SK-N-SH treated with all-trans-retinoic acid at 6 μM for 48 hours (cell line): ENCODE measurements at places on chromosomes 4 and X.

GRCh38 chr4:107640197-107640596 lies 79.8 kb downstream of the PAPSS1 start:
- no peak for ATAC-seq

DNA sequence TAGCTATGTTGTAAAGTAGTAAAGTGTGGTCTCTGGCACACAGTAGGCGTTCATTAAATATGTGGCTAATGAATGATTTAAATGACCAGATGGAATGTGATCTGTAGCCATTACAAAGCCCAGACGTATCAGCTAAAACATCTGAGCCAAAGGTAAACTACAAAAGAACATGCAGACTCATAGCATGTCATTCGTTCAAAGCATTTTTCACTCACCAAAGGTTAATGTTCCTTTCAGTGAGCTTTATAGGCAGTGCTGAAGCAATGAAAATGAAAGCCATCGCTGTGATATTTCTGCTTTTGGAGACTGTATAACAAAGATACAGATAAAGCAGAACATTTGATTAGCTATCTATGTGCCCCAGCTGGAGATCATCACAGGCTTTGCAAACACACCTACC lies 50.5 kb downstream of the F9 start:
- ATAC-seq: no peak

GRCh38 chrX:153907456-153907855 lies 3.0 kb downstream of the AVPR2 start:
- no peak for ATAC-seq

DNA sequence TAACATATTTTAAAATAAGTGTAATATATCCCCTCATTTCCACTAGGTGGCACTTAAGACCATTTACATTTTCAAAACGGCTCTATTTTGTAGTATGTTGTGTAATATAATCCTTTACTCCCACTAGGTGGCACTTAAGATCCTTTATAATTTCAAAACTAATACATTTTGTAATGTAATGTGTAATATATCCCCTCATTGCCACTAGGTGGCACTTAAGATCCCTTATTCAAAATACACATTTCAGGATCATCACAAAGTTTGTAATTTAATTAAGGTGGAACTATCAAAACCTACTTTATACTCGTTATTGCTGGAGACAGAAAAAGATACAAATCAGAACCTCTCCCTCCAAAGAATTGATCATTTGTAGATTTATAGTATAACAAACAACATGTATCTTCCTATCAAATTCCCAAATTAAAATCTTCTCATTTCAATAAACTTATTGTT lies 132.5 kb downstream of the ARHGAP6 start:
- ATAC-seq: peak; percentile 96

GRCh38 chrX:136176399-136176825 lies 29.1 kb downstream of the FHL1 start:
- peak; percentile 86 for ATAC-seq

DNA sequence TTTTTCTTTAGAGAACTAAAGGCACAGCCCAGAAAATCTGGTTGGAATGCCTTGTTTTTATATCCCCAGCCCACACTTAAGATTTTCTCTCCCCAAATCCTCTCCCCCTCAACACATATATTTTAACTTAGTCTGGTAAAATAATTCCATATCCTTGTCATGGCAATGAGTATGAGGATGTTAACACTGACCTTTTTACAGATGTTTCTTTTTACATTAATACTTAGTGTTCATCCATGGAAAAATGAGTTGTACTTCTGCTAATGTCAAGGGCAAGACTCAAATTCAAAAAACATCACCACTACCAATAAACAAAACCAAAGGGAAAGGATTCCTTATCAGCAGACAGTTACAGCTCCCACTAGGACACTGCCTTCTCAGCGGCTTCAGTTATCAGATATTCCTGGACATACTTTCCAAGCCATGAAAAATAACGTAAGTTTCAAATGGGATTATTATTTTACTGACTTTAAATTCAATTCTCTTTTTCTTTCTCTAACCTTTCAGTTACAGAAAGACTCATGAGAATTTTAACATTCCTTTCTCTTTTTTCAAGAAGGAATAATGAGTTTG lies 83.3 kb downstream of the RASL11B start:
- ATAC-seq: no peak

GRCh38 chr4:20805716-20806115 lies 105.5 kb downstream of the PACRGL start:
- ATAC-seq: no peak

GRCh38 chr4:13611283-13611842 lies 16.2 kb downstream of the BOD1L1 start:
- no peak for ATAC-seq
